Skin of body (tissue), 3 donors: ENCODE measurements at places on chromosomes 3 and 15. TPM values are rescaled to one million over a fixed set of nuclear protein-coding genes. Genes with fewer than 3 reads are reported as not detected.

The P2RY14 gene
- total RNA-seq, result 3.3 TPM

The CX3CR1 gene
- total RNA-seq, result 1.5 TPM

The PTPRG gene
- total RNA-seq, result 40.0 TPM

The CCR3 gene
- 0.49 TPM for total RNA-seq

The HGD gene
- total RNA-seq, result not detected

The ZNF660 gene
- total RNA-seq, result 4.1 TPM

DNA sequence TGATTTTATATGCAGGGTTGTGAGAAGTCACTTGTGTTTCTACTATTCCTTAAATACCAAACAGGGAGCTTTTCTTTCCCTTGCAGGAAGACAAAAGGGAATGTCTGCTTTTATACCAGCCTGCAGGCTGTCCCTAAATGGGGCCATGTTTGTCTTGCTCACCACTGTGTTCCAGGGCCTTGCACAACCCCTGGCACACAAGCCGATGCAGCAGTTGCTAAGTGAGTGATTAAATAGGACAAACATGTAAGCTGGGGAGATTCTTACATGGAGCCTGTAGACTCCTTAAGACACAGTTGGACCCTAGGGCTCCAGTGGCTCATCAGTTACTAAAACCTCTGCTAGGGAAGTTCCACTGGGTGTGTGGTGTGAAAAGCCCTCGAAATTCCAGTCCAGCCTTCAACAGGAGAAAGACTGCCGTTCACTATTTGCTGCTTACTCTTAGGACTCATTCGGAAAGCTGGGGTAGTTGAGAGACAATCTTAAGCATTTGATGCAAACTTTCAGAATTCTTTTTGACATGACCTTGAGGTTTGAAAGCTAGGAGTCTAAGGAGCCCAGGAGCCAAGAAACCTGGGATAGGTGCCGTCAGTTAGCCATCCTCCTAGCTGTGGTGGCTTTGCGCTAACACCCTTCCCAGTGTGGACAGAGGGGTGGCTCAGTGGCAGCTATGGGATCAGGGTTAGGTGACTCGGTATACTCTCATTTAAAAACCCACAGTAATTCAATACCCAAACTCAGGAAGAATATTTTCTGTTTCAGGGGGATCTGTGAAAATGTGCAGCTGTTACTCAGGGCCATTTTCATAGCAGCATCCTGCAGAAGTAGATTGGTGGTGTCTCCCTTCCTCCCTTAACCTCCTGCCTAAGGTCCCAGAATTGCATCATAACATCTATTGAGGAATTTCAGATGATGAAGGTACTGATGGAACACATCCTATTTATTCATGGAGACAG lies 39.1 kb downstream of the SYNM start:
- no peak for DNase-seq
